ENCODE measurements at places on chromosomes 6 and 20.
A peak's percentile ranks its signal among the peaks of the same experiment; 100 is the strongest.

DNA sequence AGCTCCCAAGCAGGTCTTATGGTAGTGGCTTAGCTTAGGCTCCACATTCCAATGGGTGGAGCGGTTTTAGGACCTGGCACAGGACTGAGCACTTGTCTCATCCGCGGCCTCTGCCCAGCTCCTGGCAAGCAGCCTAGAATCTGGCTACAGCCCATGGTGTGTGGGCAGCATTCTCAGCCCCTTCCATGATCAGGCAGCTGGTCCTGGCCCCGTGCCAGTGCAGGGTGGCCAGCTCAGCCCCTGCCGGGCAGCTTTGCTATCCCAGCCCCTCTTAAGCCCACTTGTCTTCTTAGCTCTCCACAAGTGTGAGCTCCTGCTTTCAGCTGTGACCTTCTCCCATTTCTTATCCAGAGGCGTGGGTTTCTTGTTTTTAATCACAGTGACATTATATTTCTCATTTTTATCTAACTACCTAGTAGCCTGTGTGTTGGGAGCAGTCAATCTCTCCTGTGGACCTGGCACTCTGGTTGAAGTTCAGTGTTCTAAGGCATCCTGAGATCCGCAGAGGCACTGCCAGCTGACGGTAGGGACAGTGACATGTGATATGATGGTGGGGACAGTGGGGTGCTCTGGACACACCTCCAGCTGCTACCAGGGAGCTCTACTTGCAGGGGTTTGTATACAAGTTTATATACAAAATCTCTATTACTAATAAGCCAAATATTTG is 119.9 kb upstream of the PRND start:
- no peak for DNase-seq

- no peak for DNase-seq
Observed at GRCh38 chr6:89007209-89008000, 44.0 kb upstream of the RNGTT start.

DNA sequence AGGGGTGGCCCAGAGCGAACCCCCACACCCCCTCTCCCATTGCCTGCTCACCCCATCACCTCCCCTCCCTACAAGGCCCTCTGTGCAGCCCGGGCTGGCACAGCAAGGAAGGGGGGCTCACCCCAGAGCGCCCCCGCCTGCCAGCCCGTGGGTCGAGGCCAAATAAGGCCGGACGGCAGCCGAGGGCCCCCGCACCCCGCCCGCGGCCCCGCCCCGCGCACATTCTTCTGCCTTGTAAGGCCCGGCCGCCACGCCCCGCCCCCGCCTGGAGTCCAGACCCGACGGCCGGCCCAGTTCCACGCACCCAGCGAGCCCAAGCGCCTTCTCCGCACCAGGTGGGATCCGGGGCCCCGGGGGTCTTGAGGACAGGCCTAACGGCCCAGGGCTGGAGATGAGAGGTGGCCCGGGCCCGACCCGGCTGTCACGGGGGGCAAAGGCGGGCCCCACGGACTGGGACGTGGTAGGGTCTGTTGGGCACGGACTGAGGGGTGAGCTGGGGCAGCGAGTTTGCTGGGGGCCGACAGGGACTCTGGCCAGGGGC is at the start of gene MYL9:
Gene MYL9, plus strand, starts transcription at position 293 of the 541 bp plus-strand sequence. CDS start 3,366 bp downstream, outside the sequence.
- DNase-seq = peak; percentile 39

- no peak for DNase-seq
Observed at GRCh38 chr6:100101644-100102043, 107.6 kb upstream of the MCHR2 start.

DNA sequence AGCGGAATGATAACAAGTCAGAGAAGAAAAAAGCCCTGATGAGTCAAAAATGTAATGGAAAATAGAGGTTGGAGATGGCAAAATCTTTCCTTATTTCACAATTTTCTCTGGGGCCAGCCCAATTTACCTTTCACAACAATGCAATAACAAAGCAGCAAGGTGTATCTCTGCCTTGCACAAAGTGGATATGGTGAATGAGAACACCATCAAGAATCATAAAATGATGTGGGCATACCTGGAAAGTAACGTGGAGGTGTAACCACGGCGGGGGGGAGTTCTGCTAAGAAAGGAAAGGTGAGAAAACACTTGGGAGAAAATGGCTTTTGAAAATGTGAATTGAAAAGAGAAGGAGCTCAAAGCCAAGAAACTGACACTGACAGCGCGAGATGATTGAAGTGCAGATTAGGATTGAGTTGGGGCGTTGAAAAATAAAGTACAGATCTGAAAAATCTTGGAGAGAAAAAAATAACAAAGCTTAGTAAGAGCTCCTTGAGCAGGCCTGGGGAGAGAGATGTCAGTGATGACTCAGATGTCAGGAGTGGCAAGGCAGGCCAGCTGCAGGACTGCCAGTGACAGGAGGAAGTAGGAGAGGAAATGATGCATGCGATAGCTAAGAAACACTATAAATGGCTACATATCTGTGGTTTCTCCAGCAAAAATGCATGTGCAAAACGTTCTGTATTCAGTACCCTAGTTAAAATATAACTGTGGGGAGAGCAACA is 26.2 kb downstream of the ARHGAP18 start:
- peak; percentile 8 for DNase-seq

DNA sequence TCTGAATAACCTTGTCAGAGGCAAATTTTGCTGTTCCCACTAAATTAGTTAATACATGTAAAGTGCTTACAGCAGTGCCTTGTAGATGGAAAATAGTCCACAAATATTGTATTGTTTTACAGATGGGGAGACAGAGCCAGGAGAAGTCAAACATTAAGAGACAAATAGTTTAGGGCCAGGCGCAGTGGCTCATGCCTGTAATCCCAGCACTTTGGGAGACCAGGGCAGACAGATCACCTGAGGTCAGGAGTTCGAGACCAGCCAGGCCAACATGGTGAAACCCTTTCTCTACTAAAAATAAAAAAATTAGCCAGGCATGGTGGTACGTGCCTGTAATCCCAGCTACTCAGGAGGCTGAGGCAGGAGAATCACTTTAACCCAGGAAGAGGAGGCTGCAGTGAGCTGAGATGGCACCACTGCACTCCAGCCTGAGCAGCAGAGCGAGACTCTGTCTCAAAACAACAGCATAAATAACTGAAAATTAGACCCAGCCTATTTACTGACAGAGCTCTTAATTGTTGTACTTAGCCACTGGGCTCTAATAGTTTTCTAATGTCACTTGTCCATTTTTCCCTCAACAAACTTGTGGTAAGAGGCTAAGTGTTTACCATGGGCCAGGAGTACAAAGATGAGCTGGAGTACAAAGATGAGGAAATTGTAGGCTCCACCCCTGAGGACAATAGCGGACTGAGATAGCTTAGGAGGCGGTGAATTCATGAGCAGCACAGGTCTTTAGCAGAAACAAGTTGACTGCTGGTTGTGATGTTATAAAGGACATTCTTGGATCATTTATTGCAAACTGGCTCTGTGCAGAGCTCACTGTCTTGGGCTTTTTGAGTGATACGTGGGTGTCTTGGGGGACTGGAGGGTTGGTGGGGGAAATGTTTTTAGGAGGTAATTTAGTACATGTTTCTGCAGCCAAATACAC is 6.4 kb downstream of the ZSWIM3 start:
- DNase-seq = no peak

DNA sequence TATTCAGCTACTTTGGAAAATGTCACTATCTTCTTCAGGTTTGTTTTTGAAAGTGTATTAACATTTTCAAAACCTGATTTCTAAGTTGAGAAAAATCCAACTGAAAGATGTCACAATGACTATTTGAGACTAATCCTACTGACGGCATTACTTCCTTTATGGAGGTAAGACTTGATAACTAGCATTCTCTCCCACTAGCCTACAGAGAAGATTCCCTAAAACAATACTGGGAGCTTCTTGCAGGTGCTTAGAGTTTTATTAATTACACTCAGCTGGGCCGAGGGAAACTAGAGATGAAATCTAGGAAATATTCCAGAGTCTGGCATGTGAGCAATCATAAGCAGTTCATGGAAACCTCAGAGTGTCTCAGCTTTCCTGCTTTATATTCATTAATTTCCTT is 114.0 kb downstream of the LCA5 start:
- no peak for DNase-seq

DNA sequence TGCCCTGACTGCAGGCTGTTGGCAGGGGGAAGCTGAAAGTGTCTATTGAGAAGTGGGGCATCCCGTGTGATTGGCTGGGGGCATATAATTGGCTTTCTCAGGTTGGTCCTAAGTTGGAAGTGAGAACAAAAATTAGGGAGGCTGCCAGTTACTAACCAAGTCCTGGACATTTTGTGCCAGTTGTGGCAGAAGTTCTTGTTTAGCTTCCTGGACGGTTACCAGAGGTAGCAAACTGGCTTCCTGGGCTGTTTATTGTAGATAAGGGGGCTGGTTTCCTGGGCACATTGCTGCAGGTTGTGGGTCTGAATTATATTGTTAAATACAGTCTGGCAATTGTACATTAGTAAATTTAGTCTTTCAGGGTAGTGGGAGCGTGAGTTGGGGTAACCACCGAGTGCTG is 50.6 kb upstream of the SLC2A12 start:
- DNase-seq = no peak

- no peak for DNase-seq
Observed at GRCh38 chr6:169263836-169264608, 10.4 kb upstream of the THBS2 start.

DNA sequence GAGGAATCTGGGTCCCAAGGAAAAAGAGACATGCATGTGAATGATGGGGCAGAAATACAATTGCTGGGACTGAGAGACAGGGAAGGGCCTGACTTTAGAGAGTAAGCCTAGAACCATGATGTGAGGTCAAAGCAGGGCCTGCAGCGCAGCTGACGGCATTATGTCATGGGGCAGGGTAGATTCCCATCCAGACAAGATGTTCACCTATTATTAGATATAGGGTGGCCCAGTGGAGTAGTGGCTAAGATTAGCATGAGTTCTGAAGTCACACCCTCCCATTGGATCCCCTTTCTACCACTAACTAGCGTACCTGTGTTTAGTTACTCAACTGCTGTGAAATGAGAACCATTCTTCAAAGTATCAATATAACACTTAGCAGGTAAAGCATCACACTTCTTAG is 39.6 kb downstream of the NDUFAF5 start:
- no peak for DNase-seq

DNA sequence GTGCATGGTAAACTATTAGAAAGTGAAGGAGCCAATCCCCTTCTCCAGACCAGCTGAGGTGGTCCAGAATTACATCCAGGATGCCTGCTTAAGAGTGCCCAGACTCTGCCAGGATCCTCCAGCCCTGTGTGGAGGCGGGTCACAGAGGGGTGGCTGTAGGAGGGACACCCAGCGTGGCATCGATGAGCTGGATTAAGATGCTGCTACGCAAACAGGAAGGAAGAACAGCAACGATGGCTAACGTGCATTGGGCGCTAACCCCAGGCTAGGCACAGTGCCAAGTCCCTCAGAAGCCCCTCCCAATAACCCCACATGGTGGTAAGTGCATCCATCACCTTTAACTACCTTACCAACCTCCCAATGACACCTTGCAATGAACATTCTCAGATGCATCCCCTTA is 63.9 kb upstream of the MRPS10 start:
- DNase-seq = no peak

DNA sequence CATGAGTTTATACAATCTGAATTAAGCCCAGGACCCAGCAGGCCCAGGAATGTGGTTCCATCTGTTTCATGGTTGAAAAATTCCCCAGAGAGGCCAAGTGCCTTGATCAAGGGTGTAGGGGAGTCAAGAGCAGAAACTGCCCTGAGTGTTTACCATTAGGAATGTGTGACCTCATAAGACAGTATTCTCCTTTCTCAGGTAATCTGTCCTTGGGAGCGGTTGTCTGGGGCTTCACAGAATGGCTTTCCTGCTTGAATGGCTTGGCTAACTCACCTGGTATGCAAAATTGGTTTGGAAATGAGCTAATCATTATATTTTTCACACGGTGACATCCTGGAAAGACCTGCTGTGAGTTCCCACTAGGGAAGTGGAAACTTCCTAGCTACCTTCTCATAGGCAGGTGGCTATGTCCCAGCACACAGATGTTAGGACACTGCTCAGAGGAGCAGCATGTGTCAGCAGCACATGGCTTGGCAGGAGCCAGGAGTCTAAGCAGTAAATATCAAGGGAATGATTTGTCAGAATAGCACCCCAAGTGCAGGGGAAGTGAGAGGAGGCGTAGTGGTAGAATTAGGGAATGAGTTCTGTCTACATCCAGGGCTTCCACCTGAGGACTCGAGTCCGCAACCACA is 17.7 kb downstream of the CLIC5 start:
- DNase-seq = no peak

DNA sequence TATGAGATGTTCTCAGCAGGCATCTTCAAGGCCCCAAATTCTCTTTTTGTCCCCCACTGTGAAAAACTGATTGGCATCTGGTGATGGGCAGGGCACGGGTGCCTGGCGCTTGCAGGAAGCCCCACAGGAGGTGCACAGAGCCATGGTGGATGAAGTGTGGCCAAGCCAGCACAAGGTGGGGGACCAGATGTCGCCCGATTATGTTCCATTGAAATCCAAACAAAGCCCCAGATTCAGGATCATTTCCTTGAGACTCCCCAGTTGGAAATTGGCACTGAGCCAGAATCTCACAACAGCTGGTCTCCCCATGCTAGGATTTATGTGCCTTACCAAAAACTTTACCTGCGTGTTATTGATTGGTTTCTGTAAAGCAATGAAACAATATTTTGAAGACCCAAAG is 186.1 kb downstream of the ADAT2 start:
- no peak for DNase-seq

GRCh38 chr6:124699038-124699437 is 263.2 kb upstream of the RNF217 start:
- DNase-seq = no peak

DNA sequence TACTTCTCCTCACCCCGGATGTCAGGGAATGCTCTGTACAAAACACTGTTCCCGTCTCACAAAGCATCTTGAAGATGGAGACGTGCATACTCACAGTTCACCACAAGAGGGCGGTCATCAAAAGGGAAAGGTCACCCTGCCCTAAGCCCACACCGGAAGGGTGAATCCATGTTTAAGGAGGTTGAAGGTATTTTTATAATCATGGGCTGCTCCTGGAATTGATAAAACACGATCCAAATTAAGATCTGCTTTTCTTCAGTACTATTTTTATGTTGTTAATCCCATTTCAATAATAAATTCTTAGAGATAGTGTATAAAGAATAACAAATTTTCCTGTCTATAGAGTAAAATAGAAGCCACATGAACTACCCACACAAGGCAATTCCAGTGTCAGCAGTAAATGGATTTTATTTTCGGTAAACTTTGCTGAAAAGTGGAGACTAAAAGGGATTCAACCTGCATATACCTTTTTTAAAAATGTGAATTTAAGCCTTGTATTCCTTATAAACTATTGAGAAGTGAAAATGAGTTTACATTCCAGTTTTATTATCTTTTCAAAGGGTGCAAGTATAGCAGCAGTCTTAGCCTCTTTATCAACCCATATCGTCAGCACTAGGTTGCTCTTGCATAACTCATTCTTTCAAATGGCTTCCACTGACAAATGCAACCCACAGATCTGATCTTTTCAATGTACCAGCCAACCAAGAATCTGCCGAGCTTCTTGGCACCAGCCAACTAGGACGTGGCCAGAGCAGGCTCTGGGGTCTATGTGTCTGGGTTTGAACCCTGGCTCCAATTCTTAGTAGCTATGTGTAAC is 79.7 kb upstream of the MBOAT1 start:
- DNase-seq = peak; percentile 85

GRCh38 chr6:39488255-39488879 is 165.9 kb upstream of the KCNK16 start:
- DNase-seq = no peak
